Activated CD8-positive, alpha-beta memory T cell treated with anti-CD3 and anti-CD28 coated beads, Interleukin-2, amount 50 U/mL, for 4 hours (primary cell): ENCODE measurements at places on chromosomes 6 and 20.
A peak's percentile ranks its signal among the peaks of the same experiment; 100 is the strongest.

DNA sequence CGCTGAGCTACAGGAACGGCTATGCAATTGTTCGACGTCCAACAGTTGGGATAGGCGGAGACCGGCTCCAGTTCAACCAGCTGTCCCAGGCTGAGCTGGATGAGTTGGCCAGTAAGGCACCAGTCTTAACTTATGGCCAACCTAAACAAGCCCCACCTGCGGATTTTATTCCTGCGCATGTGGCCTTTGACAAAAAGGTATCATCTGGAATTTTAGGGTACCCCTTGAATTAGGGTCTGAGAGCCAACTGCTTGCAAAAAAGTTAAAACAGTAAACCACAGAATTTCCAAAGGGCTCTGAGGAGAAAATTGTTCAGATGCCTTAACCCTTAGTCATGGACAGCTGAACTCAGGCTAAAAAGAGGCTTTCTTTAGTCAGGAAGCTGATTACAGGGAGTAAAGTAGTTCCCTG lies 3.8 kb downstream of the EFHC1 start:
- DNase-seq, result no peak

- peak; percentile 87 for DNase-seq
Measured at GRCh38 chr6:149271348-149272340, 45.9 kb upstream of the TAB2 start.

DNA sequence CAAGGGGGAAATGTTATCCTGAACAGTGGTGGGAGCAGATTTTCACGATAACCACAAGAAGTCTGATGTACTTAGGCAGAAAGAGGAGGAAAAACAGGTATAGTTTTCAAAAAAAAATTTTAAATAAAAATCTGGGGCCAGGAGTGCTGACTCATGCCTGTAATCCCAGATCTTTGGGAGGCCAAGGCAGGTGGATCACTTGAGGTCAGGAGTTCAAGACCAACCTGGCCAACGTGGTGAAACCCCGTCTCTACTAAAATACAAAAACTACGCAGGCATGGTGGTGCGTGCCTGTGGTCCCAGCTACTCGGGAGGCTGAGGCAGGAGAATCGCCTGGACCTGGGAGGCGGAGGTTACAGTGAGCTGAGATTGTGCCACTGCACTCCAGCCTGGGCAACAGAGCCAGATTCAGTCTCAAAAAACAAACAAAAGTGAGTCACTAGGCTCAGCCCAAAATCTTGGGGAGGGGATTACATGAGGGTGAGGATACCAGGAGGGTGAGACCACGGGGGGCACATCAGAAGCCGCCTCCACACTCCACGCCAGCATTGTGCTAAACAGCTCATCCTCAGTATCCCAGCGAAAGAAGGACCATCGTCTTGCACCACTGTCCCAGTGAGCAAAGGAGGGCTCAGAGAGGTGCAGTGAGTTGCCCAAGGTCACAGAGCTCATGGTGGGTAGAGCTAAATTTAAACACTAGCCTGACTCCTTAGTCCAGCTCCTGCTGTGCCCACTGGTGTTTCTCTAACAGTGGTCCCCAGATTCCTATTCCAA lies 33.7 kb downstream of the BCAS4 start:
- no peak for DNase-seq

DNA sequence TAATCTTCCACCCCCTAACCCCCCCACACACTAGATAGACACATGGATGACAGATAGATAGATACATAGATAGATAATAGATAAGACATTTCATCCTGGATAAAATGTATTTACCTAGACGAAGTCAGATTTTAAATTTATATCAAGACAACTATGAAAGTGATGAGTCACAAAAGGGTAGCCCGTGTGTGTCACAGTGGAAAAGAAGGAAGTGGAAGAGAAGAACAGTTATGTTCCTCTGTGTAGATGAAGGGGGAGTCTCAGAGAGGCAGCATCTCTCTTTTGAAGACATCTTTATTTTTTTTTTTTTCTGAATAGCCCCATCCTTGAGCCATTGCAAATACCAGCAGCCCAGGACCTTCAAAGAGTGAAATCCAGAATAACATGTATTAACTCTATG lies 121.7 kb upstream of the VGLL2 start:
- no peak for DNase-seq

DNA sequence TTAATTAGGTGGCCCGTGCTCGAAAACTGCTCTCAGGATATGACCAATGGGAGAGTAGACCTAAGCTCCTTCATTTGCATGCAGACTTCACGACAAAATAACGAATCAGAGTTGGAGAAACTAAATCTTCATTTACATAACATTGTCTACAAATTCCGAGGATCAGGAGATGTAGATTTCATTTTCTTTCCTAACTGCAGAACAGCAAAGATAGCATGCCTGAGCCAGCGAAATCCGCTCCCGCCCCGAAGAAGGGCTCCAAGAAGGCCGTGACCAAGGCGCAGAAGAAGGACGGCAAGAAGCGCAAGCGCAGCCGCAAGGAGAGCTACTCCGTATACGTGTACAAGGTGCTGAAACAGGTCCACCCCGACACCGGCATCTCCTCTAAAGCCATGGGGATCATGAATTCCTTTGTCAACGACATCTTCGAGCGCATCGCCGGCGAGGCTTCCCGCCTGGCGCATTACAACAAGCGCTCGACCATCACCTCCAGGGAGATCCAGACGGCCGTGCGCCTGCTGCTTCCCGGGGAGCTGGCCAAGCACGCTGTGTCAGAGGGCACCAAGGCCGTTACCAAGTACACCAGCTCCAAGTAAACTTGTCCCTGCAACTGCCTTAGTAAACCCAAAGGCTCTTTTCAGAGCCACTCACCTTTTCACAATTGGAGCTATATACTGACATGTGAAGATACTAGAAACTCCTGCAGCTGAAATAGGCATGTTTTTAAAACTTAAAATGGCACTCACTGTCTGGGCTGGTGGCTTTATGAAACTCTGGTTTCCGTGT lies 96.5 kb downstream of the HFE start:
- peak; percentile 41 for DNase-seq

DNA sequence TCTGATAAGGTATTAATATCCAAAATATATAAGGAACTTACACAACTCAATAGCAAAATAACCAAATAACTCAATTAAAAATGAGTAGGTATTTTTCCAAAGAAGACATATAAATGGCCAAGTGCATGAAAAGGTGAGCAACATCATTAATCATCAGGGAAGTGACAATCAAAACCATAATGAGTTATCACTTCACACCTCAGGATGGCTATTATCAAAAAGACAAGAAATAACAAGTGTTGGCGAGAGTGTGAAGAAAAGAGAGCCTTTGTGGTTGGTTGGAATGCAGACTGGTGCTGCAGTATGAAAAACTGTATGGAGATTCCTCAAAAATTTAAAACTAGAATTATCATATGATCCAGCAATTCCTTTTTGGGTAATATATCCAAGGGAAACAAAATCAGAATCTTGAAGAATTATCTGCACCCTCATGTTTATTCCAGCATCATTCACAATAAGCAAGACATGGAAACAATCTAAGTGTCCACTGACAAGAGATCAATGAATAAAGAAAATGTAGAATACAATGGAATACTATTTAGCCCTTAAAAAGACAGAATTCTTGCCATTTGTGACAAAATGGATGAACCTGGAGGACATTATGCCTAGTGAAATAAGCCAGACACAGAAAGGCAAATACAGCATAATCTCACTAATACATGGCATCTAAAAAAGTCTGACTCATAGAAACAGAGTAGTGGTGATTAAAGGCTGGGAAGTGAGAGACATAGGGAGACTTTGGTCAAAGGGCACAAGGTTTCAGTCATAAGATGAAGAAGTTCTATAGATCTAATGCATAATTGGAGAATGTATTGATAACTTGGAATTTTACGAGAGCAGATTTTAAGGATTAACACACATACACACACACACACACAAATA lies 175.6 kb downstream of the FOXA2 start:
- DNase-seq, result no peak
